ENCODE measurements at places on chromosomes 7 and 10.
A peak's percentile ranks its signal among the peaks of the same experiment; 100 is the strongest.

GRCh38 chr10:114306116-114306973 lies 67.3 kb downstream of the VWA2 start:
- DNase-seq: no peak

DNA sequence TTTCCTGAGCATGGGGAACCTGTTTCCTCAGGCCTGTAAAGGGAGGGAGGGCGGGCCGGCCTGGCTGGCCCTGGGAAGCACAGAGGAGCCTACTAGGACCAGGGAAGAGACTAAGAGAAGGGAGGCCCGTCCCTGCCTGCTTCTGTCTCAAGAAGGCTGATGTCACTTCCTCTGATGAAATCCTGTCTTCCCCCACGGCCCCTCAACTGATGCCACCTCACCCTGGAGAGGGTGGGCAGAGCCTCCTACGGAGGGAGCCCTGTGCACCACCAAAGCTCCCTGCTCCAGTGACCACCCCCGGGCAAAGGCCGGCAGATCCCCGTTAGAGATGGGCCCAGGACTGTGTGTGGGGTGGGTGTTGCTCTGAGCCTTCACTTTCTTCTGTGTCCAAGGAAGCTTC lies 1.0 kb upstream of the PILRA start:
- DNase-seq: peak; percentile 18

DNA sequence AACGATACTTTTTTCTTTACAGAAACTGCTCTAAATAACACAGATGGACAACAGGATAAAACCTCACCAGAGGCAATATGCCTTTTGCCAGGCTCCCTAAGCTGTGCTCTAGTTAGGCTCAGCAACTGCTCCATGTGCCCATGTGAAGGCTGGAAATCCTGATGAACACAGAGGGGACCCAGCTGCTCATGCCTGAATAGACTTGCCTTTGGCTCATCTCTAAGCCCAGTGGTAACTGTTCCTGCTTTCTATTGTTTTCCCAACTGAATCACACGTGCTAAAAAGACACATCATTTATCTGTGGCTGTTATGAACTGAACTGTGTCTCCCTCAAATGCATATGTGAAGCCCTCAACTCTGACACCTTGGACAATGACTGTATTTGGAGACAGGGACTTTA lies 110.4 kb downstream of the RNF216 start:
- DNase-seq: no peak

- no peak for DNase-seq
Measured at GRCh38 chr7:99752356-99752755, 17.4 kb upstream of the CYP3A7 start.

- peak; percentile 3 for DNase-seq
Measured at GRCh38 chr7:1856161-1856887, 186.2 kb downstream of the ELFN1 start.

All from T-helper 2 cell (primary cell).